Anterior cingulate cortex (tissue), 58 donors: ENCODE measurements at places on chromosomes 7 and 10.

DNA sequence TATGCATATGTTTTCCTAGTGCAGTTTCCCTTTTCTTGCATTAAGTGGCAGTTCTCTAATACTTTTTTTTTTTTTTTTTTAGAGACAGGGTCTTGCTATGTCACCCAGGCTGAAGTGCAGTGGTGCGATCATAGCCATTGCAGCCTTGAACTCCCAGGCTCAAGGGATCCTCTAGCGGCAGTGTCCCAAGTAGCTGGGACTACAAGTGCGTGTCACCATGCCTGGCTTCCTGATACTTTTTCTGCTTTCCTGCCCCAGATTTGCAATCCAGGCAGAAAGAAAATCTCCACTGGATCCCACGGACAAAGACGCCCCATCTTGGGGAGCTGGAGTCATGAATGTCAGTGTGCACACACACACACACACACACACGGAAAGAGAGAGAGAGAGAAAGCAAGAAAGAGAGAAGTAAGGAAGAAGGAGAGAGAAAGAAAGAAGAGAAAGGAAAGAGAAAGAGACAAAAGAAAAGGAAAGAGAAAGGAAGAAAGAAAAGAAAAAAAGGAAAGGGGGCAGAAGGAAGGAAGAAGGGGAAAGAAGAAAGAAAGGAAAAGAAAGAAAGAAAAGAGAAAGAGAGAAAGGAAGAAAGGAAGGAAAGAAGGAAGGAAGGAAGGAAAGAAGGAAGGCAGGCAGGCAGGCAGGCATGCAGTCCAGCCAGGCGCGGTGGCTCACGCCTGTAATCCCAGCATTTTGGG lies 37.5 kb upstream of the OCM2 start:
- no peak for DNase-seq

DNA sequence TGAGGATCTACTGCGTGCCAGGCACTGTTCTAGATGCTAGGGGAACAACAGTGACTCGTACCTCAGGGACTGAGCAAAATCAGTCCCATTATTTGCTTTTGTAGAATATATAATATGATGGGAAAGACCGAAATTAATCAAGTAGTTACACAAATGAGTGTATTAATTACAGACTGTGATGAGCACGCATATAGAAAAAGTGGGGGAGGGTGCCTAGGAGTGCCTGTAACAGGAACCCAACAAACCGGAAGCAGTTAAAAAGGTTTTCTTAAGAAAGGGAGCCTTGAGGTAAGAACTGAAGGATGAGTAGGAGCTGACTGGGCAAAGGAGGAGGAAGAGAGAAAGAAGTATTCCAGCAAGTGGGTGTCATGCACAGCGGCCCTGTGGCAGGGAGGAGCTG lies 28.2 kb upstream of the IL6 start:
- DNase-seq: no peak

DNA sequence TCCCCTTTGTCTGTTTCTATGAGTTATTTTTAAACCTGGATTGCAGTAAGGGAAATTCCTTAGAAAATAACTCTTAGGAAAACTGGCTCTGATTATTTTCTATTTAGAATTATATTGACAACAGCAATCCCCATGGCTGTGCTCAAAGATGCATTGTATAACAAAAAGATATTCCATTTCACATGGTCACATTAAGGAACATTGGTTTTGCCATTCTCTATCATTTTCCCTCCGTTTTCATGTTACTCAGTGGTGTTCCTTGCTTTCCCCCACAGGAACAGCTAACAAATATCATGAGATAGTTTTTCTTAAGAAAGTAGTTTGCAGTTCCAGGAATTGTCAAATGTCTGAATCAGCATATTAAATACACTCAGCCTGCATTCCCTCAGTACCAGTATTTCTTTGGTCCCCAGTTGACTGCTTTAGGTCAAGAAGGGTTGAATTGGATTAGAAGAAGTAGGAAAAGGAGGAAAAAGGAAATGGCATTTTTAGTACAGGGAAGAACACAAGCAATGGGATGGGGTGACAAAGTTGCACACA lies 436.7 kb downstream of the TNS3 start:
- DNase-seq: no peak

- DNase-seq: no peak
These were observed 49.0 kb downstream of the LAMB1 start for GRCh38 chr7:107953924-107954303.

GRCh38 chr10:53744746-53745145 lies 972.2 kb upstream of the MBL2 start:
- no peak for DNase-seq

DNA sequence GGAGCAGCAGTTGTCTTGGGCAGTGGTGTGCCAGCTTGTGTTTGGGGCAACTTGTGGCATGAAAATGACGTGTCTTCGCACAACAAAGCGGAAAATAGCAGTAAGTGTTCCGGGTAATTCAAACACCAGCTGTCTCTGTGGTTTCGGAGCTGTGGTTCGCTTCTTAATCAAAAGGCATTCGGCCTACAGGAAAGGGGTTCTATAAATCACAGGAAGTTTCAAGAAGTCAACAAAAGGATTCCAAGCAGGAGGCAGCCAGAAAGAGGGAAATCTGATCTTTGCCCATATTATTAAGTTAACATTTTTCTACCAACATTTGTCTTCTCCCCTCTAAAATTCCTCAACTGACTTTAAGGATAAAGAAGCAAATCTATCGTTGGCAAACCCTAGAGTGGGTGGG lies 353.4 kb downstream of the FGFR2 start:
- DNase-seq: no peak

- peak; percentile 58 for DNase-seq
These were observed 83.8 kb upstream of the GPR26 start for GRCh38 chr10:123582084-123582989.

DNA sequence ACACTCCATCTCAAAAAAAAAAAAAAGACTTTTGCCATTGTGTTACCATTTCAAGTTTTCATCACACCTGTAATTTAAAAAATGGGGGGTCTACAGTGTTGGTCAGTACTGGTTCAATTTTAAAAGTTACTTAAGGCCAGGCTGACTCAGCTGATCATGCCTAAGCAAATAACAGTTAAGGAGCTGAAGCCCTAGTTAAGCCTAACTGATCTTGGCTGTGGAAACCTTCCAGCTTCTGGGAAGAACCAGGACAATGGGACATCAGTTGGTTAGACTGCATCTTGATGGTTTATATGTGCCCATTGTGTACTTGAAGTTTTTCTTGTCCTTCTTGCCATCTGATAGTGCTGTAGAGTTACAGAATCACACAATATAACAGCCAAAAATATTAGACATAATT lies 26.7 kb downstream of the VCL start:
- DNase-seq: no peak

DNA sequence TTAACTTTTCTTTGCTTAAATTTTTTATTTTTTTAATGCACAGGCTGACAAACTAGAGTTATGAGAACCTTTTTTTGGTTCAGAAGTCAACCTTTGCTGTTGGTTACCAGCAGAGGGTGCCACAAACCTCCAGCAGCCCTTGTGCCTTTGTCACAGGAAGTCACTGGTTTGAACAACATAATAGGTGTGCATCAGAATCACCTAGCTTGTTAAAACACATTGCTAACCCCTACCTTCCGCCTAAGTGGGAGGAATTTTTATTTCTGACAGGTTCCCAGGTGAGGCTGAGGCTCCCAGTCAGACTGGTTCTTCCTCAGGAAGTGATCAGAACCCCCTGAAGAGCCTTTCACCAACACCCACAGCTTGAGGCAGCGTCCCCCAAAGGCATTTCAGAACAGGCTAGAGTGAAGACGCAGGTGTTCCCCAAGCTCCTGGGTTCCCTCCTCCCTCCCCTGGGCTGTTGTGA lies 22.6 kb upstream of the VDAC2 start:
- no peak for DNase-seq

DNA sequence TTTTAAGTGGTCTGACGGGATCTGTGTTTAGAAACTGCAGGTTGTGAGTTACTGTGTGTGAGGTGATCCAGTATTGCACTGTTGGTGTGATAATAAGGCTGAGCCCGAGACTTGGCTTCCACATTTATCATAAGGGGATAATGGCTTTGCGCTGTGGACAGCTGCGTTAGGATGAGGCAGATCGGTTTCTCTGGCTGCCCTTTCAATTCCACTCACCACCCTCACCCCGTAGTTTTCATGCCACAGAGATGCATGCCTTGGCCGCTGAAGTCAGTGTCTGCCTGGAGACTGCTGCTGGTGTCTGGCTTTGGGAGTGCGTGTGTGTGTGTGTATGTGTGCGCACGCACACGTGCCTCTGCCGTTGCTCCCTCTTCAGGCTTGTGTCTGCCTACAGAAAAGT lies 273.0 kb downstream of the CCDC3 start:
- no peak for DNase-seq

- no peak for DNase-seq
These were observed 90.4 kb upstream of the TNS3 start for GRCh38 chr7:47672271-47672791.

GRCh38 chr7:99320371-99320770 lies 5.3 kb upstream of the ARPC1A start:
- DNase-seq: no peak

- no peak for DNase-seq
These were observed 119.7 kb downstream of the JMJD1C start for GRCh38 chr10:63346015-63346441.

GRCh38 chr10:68172324-68172723 lies 59.6 kb downstream of the ATOH7 start:
- no peak for DNase-seq

DNA sequence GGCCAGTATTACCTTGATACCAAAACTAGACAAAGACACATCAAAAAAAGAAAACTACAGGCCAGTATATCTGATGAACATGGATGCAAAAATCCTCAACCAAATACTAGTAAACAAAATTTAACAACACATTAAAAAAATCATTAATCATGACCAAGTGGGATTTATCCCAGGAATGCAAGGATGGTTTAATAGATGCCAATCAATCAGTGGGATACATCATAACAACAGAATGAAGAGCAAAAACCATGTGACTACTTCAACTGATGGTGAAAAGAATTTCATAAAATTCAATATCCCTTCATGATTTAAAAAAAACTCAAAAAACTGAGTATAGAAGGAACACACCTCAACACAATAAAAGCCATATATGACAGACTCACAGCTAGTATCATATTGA lies 25.2 kb upstream of the UBN2 start:
- no peak for DNase-seq

DNA sequence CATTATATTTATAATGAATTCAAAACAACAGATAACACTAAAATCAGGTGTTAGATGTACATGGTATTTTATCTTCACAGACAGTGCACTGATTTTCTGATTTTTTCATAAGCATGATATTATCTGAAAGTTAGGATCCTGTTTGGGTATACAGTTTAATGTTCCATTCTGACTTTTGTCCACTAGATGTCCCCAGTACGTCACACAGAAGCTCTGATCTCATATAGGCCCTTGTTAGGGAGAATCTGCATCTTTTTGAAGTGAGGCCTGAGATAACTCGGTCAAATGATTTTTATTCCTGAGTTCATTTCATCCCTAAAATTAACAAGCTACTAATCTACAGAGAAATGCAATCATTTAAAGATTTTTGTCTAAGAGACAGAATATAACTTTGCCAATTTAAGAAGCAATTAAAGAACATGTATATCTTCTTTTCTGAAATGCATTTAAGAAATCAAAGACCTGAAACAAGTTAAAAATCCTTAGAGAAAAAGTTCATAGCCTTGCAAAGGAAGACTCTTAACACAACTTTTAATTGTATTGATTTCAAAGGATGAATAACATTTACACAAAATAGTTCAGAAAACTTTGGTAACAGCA lies 72.0 kb upstream of the TES start:
- DNase-seq: no peak

DNA sequence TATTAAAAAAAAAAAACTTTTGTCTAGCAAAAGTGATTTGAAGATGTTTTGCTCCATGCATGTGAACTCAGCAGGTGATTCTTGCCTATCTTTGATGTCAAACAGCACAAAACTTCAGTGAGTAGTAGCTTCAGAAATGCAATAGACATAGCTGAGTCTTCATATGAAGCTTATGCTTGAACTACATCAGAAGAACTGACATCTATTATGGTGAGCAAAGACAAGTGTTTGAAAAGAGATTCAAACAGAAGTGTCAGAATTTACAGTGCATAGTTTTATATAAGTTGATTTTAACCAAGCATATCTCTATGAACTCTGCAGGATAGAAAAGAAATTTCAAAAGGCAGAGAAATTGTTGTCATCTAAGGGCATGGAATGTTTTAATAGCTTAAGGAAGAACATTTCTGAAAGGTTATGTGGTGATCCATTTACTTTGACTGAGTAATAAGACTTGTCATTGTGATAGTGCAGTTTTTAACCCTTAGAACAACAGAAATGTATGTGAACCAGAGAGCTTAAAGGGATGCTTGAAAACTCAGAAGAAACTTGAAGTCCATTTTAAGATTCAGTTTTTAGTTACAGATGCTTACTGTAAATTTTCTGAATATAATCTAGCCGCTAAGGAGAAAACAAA lies 351.4 kb downstream of the MDFIC start:
- DNase-seq: no peak

DNA sequence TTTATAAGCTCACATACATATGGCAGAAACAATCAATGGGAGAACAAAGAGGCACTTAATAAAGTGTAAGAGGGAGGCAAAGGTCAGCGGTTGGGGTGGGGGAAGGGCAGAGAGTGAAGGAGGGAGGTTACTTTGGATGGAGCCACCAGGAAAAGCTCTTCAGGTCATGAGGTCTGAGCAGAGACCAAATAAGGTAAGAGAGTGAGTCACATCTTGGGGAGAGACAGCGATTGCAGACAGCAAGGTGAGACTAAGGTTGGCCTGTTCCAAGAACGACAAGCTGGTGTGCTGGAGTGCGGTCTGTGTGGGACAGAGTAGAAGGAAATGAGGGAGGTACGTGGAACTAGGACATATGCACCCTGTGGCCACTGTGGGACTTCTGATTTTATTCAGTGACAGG lies 74.3 kb upstream of the TOMM7 start:
- DNase-seq: no peak

DNA sequence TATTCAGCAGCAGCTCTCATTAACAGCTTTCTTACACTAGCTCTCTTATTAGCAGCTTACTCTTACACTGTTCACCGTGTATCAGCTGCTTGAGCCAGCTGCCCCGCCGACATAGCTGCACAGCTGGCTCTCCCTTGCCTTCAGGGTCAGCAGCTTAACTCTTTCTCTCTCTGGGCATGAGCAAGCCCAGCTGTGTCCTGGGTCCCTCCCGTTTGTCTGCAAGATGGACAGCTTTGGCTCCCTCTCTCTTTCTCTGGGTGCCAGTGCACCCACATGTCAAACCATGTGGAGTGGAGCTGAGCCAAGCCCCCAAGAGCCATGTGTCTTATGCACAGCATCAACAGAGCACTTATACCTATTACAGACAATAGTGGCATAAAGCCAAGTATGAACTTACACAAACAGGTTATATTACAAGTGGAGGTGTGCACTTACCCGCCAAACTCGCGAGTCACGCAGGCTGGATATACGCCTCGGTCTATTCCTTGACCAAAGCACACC lies 35.7 kb upstream of the MTPAP start:
- DNase-seq: no peak
